ENCODE measurements at places on chromosomes 13 and 19.
A peak's percentile ranks its signal among the peaks of the same experiment; 100 is the strongest.

DNA sequence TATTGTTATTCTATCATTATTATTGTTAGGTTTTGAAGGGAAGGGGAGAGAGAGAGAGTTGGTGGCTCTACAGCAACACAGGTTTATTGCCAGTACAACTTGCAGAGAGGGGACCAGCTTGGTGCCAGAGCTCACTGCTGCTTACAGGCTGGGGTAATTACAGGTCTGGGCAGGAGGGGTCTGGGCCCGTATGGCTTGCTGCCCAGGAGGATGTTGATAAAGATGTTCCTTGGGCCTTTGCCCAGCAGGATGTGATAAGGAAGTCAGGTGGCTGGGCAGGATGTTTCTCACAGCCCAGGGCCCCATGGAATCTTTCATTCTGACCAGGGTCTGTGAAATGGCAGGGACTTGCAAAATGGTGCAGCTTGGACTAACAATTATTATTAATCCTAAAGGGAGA is 64.2 kb upstream of the ZNF599 start:
- DNase-seq: no peak

DNA sequence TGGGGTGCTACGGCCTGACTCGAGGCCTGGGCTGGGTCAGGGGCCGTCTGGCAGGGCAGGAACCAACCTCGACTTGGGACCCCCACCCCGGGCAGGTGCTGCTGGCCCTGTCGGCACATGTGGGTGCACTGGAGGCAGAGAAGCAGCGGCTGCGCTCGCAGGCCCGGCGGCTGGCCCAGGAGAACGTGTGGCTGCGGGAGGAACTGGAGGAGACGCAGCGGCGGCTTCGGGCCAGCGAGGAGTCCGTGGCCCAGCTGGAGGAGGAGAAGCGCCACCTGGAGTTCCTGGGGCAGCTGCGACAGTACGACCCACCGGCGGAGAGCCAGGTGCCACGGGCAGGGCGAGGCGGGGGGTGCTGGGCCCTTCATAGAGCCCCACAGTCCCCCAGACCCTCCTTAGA is 5.9 kb downstream of the KLC3 start:
- no peak for DNase-seq

DNA sequence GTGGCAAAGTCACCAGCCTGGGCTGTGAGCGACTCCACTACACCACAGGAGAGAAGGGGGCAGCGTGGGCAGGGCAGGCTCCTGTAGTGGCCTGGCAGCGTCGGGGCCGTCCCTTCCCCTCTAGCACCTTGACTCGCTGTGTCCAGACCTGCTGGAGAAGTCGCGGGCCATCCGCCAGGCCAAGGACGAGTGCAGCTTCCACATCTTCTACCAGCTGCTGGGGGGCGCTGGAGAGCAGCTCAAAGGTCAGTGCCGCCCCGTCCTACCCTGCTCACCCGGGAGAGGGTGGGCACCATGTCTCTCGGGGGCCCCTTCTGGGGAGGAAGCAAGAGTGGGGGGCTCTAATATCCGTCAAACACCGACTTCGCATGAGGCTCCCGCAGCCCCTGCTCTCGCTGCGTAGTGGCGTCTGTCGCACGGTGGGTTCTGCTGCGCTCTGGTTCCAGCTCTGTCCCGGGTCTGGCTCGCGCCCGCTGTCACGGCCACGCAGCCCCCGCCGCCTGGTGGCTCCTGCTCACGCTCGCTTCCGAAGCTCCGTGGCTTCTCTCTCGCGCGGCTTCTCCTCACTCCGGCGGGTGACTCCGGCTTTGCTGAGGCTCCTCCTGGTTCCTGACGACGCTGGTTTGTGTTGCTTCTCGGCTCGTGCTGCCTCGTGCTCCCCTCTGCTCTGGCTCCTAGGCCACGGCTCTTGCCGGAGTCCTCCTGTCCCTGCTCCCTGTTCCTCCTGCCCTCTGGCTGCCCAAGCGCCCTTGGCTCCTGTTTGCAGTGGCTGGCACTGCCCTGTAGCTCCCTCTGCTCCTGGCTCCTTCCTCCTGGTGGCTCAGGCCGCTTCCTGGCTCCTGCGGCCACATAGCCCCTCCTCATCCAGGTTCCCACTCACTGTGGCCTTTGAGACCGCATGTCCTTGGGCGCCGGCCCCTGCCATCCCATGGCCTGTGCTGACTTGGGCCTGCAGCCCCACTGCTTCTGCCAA is 27.2 kb downstream of the MYH14 start:
- DNase-seq: no peak

- no peak for DNase-seq
Measured at GRCh38 chr19:45391346-45391745, 13.5 kb downstream of the PPP1R13L start.

GRCh38 chr19:2494447-2495129 is 18.7 kb downstream of the GADD45B start:
- DNase-seq: peak; percentile 44

- no peak for DNase-seq
Measured at GRCh38 chr19:58518256-58519086, 1.1 kb downstream of the ZBTB45 start.

DNA sequence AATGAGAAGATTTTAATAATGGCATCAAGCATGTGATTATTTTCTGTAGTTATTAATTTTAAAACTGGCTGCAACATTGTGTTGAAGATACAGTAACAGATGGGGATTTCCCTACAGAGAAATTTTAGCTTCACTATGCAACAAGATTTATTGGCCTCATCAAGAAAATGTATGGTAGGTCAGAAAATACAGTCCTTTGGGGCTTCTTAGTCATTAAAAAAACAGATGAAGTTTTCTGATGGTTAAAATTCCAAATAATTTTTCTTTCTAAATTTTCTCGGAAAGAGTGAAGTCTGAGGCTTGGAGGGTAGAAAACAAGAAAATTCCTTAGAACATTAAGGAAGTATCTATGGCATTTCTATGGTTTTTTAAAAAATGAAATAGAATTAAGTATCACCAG is 1790.8 kb upstream of the PCDH20 start:
- DNase-seq: no peak

- no peak for DNase-seq
Measured at GRCh38 chr13:24606486-24607170, 73.6 kb upstream of the ATP12A start.

- no peak for DNase-seq
Measured at GRCh38 chr19:39236527-39236926, 8.3 kb downstream of the IFNL3 start.

GRCh38 chr19:38502410-38503076 is 69.1 kb downstream of the RYR1 start:
- DNase-seq: no peak

DNA sequence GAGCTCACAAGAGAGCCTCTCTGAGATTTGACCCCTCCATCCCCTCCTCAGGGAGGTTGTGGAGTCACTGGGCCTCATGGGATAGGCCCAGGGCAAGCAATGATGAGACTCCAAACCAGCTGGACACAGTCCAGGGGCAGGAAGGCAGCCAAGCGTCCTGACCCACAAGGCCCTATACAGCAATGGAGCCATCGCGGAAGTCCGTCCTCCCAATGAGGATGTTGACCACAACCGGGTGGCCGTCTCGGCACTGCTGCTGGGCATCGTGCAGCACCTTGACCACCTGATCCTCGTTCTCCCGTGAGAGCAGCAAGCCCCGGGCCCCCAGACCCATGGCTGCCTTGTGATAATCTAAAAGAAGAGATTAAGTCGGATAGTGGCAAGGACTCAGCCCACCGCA is 7.9 kb downstream of the SYDE1 start:
- peak; percentile 4 for DNase-seq

DNA sequence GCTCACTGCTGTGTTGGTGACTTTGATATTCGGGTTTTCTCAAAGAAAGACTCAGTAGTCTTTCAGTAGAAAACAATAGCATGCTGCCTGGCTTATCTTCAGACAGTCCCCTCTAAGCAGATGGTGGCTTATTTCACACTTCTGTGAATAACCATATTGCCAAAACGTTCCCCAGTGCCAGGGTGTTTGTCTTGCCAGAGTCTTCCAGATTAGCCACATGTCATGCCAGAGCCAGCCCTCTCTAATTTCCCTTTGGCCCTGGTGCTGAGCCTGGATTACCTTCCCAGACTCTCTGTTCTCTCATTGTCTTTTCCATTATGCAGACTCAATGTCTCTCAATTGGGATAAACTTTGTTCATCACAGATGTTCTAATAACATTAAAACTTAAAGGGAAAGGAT is 488.0 kb upstream of the ATXN8OS start:
- DNase-seq: no peak

DNA sequence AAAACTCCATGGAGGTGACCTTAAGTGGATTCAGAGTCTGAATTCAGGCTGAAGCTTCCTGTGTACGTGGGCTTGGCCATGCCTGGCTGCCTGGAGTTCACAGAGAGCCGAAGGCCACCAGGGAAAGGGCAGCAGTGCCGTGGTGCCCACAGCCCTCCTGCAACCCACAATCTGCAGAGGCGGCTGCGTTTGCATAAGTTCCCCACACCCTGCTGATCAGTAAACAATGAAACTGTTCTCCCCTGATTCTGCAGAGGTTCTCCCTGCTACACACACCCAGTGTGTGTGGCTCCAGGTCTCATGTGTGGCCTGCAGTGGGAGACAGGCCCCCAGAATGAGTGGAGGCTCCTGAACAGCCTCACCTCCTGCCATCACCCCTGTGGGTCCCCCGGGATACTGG is 126.9 kb upstream of the SLC7A1 start:
- no peak for DNase-seq

GRCh38 chr19:19606021-19606420 is 12.5 kb downstream of the PBX4 start:
- no peak for DNase-seq

GRCh38 chr19:38596057-38596981 is 21.4 kb downstream of the MAP4K1 start:
- DNase-seq: no peak

- no peak for DNase-seq
Measured at GRCh38 chr13:73715911-73716510, 418.2 kb downstream of the KLF12 start.

All from astrocyte of the cerebellum (primary cell).